ENCODE measurements at places on chromosomes 4 and X. TPM values are rescaled to one million over a fixed set of nuclear protein-coding genes. Genes with fewer than 3 reads are reported as not detected.

The USP11 gene
- total RNA-seq, result 55.2 TPM

The RAB41 gene
- total RNA-seq, result not detected

The POU3F4 gene
- total RNA-seq, result not detected

The SPIN2A gene
- 0.11 TPM for total RNA-seq

The PPP3CA gene
- 26.3 TPM for total RNA-seq

The SSR4 gene
- total RNA-seq, result 405 TPM

The GPR50 gene
- total RNA-seq, result 0.14 TPM

The IL21 gene
- not detected for total RNA-seq

Measured in A549 treated with GW870086 at 1 μM for 4 hours (cell line).